Right renal pelvis (tissue), 4 donors: ENCODE measurements at places on chromosomes 16 and 17. TPM values are rescaled to one million over a fixed set of nuclear protein-coding genes. Genes with fewer than 3 reads are reported as not detected.

DNA sequence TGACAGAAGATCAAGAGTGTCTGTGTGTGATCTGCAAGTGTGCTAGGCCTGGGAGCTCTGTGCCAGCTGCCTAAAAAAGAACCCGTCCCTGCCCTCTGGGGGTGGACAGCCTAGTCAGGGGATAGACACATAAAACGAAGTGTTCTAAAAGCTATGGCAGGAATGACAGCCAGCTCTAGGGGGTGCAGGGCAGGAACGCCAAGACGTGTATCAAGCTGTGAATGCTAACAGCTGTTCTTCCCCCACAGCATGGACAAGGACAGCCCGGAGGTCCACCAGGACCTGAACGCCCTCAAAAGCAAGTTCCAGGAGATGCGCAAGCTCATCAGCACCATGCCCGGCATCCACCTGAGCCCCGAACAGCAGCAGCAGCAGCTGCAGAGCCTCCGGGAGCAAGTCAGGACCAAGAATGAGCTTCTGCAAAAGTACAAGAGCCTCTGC lies 5.1 kb downstream of the RASD1 start:
- DNase-seq: no peak

DNA sequence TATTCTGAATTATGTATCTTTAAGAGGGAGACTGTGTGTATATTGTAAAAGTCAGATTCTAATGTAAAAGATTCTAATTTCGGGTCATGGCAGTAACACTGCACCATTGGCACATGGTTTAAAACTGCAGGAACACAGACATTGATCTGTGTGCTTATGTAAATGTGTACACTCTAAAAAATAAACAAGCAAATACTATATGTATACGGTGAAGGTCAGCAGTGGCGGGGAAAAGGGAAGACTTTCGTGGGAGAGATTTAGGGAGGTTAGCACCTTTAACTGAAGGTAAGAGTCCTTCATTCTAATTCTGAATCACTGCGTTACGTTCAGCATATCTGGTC lies 157.8 kb upstream of the FAM20A start:
- DNase-seq: no peak

DNA sequence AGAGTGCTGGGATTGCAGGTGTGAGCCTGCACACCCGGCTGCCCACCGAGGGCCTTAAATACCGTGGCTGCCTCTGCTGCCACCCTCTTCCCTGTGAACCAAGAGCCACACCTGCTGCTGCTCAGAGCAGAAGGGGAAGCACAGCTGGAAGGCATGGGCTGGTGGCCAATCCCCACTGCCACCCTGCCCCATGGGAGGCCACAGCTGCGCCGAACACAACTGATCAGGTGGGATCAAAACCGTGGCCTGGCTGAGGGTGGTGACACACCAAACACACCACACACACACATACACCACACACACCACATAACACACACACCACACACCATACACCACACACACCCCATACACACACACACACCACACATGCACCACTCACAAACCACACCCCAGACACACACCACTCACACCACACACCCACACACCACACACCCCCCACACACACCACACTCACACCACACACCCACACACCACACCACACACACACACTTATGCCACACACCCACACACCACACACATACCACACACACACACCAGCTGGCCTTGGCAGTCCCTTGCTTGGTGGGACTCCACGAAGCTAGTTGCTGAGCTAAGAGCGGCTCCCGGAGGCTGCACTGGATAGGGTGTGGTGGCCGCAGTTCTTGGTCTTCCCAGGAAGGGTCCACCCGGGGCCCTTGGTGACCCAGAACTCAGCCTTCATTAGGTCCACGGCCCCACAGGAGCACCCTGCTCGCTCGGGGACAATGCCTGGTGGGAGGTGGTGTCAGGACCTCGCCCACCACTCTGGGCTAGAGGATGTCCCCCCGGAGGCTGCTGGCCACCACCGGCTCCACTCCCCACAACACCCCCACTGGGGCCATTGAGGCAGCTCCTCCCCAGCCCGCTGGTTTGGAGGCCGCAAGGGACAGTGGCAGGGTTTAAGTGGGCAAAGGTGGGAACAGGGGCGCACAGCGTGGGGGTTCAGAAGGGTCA lies 14.9 kb downstream of the CEP131 start:
- no peak for DNase-seq

DNA sequence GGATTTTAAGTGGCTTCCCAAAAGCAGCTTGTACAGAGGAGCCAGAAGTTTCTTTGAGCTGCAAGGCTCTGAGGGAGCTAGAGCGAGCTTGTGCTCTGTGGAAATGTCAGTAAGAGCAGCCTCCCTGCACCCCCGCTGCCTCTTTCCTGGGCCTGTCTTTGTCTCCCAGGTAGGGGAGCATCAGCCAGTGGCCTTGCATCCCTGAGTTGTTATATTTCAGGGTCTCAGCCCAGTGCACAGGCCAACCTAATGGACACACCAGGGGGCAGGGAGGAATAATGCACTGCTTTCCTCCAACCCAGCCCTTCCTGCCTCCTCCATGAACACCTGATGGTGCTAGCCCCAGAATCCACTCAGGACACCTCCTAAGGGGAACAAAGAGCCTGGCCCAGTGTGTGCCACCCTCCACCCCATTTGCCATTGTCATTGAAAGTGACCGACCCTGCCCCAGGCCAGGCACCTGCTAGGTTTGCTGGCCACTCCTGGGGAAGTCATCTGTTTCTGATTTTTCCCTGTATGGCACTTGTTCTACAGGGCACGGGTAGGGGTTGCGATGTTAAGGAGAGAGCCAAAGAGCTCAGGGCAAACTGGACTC lies 6.3 kb downstream of the TPPP3 start:
- DNase-seq: no peak

GRCh38 chr16:969508-970385 lies 1.0 kb downstream of the LMF1 start:
- no peak for DNase-seq

Gene TEX14
- 1.2 TPM for polyA plus RNA-seq

Gene TEKT1
- polyA plus RNA-seq: 0.97 TPM

Gene HOXB13
- not detected for polyA plus RNA-seq
